ENCODE measurements at places on chromosomes 13 and 19.

DNA sequence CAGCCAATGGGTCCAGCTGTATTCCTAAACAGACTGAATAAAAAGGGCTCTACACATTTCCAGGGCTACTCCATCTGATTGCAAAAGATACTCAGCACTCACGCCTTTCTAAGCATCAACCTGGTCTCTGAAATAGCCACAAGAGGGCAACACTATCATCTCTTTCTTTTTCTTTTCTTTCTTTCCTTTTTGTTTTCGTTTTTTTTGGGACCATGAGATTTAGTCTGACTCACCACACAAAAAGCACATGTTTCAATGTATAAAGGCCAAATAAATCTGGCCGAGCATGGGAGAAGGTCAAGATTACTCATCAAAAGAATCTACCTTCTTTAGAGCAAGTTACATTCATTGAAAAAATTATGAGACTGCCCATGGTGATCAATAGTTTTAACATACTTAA, 805.6 kb upstream of the ARGLU1 start:
- DNase-seq, result peak; percentile 14

GRCh38 chr13:113304121-113304520, 7.1 kb downstream of the LAMP1 start:
- no peak for DNase-seq

GRCh38 chr13:30526612-30527495, 61.1 kb upstream of the HMGB1 start:
- no peak for DNase-seq

- no peak for DNase-seq
Observed at GRCh38 chr19:28726533-28727479, 486.1 kb downstream of the UQCRFS1 start.

- no peak for DNase-seq
Observed at GRCh38 chr19:6779206-6779605, 6.7 kb downstream of the VAV1 start.

All from AML-193 (cell line).